HFFc6 (cell line): ENCODE measurements at places on chromosomes 3 and 15. TPM values are rescaled to one million over a fixed set of nuclear protein-coding genes. Genes with fewer than 3 reads are reported as not detected.

Gene NOX5
- total RNA-seq, result 0.18 to 0.66 TPM (median 0.21 TPM) in 3 replicates

Gene ALDH1A3
- total RNA-seq, result 0.42 to 3.2 TPM (median 1.2 TPM) in 3 replicates

Gene PGBD4
- total RNA-seq, result 1.8 to 2.4 TPM (median 2.4 TPM) in 3 replicates

DNA sequence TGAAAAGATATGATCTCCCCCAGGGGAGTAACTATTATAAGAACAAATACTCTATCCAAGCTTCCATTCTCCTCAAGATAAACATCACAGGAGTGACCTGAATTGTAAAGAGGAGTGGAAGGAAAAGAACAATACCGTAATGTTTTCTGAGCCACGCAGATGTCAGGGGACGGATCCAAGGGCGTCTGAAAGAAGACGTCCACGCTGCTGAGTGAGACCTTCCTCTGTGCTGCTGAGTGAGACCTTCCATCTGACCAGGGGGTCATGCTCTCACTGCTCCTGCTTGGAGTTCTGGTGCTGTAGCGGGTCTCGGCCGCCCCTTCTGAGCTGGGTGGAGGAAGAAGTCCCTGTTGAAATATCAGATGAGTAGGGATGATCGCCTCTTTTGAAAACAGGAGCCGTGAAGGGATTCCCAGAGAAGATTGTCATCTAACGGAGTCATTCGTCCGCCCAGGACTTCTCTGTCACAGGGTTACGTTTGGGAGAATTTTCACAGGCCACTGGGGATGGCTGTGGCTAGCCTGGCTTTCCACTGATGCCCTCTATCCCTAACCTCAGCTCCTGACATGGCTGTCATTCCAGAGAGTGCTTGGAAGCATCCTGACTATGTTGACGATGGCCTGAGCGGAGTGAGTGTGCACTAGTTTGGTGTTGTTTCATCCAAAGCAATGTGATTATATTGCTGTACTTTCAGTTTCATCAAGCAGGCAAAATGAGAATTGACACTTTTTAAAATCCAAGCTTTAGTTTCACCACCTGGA is 184.9 kb downstream of the APBA2 start:
- no peaks in the 10 kb centered on the region for H3K27me3 ChIP-seq
- no peaks in the 10 kb centered on the region for H3K36me3 ChIP-seq
- DNase-seq, result no peak
- no peak overlapping the region for H3K4me3 ChIP-seq

DNA sequence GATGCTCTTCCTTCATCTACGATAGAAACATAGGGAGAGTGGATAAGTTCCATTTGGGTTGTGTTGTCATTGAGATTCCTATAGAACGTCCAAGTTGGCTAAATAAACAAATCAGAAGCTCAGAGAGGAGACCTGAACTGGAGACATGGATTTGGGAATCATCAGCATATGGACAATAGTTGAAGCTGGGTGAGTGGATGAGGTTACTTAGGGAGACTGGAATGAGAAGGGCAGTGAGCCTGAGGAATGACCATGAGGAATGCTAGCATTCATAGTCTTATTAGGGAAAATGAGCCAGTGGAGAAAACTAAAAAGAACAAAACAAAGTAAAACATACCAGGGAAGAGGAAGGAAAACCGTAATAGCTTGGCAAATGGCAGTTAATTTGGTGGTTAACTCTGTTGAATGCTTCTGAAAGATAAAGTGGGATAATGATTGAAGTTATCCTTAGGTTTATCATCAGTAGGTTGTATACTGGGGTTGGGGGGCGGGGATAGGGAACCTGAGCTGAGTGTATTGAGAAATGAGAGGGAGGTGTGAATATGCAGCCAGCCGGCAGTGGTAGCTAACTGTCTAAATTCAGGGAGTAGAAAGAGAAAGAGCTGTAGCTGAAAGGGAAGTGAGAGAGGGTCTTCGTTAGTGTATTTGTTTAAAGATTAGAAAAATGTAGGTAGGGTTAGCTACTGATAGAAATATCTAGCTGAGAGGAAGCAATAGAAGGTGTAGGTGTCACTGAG is 74.6 kb downstream of the ARHGEF26 start:
- no peaks in the 10 kb centered on the region for H3K27me3 ChIP-seq
- H3K4me3 ChIP-seq, result no peak overlapping the region
- no peaks in the 10 kb centered on the region for H3K36me3 ChIP-seq
- no peaks in the 10 kb centered on the region for H3K4me1 ChIP-seq

- H3K27me3 ChIP-seq, result no peaks in the 10 kb centered on the region; the same call in 1 of the 2 replicates
- H3K27ac ChIP-seq, result no peak overlapping the region
- no peak overlapping the region for H3K4me3 ChIP-seq
- H3K4me1 ChIP-seq, result peaks cover 10% of the 10 kb centered on the region
- no peaks in the 10 kb centered on the region for H3K36me3 ChIP-seq
- DNase-seq, result no peak
These were observed 122.9 kb downstream of the NSUN3 start for GRCh38 chr3:94185753-94186152.
